ENCODE measurements at places on chromosomes 7 and 10.

DNA sequence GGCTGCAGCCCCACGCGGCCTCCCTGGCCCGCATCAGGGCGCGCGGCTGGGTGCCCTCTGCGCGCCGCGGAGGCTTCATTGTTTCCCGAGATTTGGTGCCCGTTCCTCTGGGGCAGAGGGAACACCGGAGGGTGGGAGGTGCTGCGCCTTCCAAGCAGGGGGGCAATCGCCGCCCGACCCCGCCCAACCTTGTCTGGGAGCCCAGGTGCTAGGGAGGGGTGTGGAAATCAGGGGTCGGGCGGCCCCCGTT, 1.0 kb upstream of the NRP1 start:
- no peak for DNase-seq

- DNase-seq, result no peak
These were observed 155.9 kb downstream of the DIP2C start for GRCh38 chr10:533611-534010.

DNA sequence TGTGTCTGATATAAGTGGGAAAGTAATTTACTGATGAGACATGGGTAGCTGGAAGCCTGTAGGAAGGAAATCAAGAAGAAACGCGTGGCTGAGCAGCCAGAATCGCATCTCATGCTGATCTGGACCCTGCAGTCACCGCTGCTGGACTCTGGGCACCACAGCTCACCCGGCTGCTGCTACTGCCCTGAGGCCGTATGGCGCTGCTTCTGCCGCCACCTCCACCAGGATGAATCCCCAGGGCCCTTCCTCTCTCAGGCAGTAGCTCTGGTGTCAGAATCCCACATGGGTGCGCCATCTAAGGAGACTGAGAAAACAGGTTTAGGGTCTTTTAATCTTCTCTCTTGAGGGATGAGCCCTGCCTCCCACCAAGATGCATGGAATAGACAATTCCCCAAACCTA, 70.3 kb upstream of the AGK start:
- no peak for DNase-seq

- DNase-seq, result no peak
These were observed 61.1 kb upstream of the LRRC18 start for GRCh38 chr10:49000437-49001398.

DNA sequence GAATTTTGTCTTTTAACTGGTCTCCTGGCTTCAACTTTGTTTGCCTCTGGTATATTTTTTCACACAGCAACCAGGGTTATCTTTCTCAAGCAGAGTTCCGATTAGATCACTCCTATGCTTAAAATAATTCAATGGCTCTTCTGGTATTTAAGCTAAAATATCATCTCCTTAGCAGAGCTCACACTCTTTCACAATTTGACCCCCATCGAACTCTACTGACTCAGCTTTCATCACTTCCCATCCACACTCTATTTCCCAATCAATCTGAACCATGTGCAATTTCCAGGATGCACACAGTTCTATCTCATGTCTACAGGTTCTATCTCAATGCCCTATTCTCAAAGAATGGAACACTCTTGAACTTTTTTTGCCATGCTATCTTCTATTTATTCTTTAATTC, 809.5 kb downstream of the GRID1 start:
- no peak for DNase-seq

- no peak for DNase-seq
These were observed 18.1 kb upstream of the NRP1 start for GRCh38 chr10:33352615-33353014.

DNA sequence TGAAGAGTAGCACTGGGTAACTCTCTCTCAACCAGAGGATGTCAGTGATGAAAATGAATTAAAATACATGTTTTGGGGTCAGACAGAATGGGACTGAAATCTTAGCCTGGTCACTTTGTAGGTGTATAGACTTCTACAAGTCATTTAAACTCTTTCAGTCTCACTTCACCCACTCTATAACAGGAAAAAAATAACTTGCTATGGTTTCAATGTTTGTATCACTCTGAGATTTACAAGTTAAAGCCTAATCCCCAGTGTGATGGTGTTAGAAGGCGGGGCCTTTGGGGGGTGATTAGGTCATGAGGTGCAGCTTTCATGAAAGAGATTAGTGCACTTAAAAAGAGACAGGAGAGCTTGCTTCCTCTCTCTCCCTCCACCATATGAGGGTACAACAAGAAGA, 134.8 kb downstream of the INHBA start:
- DNase-seq, result no peak

- DNase-seq, result no peak
These were observed 49.2 kb downstream of the TACR2 start for GRCh38 chr10:69367469-69367868.

DNA sequence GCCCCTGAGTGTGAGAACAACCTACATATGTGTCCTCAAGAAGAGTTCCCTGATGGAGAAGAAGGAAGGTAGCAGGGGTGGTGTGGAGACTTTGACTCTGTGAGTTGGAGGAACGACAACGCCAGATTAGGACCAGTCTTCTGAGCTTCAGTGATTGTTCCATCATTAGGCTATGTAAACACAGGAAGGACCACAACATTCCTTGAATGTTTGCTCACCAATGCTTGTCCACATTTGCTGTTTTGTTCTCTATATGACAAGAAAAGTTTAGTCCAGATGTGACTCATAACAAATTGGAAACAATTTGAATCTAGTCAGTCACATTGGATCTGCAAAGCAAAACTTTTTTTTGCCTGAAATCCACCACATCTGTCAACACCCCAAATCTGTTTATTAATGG, 62.7 kb downstream of the ENTPD1 start:
- no peak for DNase-seq

- DNase-seq, result no peak
These were observed 267.0 kb downstream of the FRMD4A start for GRCh38 chr10:14063531-14064285.

DNA sequence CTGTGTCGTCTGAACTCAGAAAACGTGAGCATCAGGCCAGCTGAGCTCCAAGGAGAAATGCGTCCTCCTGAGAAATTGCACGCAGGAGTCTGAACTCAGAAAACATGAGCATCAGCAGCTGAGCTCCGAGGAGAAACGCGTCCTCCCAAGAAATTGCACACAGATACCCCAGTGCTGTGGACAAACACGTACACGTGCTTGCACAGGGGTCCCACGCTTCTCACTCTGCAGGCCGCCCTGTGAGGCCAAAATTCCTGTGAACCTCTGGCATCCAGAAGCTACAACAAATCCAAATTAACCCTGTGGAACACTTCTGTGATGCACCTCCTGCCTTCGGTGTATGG, 133.8 kb downstream of the WDR37 start:
- DNase-seq, result no peak

GRCh38 chr10:13231808-13232207, 2.4 kb downstream of the UCMA start:
- no peak for DNase-seq

DNA sequence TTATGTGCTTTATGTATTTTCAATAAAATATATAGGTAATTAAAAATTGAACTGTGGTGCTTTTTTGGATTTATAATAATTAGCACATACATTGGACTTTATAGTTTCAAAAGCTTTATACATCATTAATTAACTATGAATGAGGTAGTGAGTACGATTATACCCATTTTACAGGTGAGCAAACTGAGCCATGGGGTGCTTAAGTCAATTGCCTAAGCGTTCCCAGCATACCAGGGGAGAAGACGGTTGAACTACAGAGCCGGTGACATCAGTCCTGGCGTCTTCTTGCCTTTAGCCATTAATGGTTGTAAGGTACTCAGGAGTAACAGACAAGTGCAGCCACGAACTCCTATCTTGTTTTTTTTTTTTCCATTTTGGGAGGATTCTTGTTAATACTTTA, 172.8 kb downstream of the GATA3 start:
- DNase-seq, result no peak

DNA sequence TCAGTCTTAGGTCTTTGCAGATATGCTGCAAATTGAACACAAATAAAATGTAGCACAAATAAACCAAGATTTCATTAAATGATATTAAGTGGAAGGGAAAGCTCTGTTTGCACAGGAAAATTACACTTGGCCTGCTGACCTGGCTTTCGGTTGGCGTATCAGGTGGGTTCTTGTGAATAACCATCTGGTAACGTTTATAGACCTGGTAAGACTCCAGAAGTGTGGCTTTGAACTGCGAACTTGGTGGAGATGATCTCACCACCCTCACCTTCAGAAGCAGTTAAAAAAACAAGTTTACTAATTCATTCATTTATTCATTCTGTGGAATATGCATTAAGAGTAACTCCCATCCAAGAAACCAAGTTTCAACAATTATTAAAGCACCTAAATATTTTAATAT, 28.1 kb downstream of the ATE1 start:
- no peak for DNase-seq

- DNase-seq, result no peak
These were observed 14.0 kb downstream of the KMT2E start for GRCh38 chr7:105028004-105028403.

DNA sequence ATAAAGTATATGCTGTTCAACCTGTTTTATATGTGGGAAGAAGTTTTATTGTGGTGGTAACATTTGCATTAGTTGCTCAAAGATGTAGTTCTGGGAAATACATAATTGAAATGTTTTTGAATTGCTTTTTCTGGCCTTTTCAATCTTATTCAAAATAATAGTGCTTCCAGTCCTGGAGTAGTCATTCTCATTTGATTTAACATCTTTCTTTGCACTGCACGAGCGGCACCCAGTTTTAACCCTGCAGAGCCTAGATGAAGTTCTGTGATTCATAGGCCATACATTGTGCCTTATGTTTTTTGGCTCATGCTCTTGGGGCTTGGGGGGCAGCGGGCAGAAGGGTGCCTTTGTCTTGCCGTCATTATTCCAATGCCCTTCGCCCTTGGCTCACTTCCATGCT, 9.9 kb downstream of the ARID5B start:
- no peak for DNase-seq

DNA sequence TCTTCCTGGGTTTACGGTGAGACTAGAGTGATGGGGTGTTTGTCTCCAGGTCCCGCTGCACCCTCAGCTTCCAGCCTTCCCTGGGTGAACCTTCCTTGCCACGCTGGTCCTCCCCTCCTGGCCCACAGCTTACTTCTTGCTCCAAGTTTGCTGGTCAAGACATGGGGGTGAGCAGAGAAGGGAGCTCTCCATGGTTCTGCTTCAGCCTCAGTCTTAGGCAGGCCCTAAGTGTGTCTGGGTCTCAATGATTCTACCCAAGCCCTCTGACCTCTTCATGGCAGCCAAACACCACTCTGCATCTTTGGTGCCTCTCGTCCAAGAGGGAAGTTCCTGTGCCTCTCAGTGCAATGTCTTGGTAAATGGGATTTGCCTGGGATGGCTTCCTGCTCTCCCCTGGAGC, 356.5 kb upstream of the KLF6 start:
- no peak for DNase-seq

DNA sequence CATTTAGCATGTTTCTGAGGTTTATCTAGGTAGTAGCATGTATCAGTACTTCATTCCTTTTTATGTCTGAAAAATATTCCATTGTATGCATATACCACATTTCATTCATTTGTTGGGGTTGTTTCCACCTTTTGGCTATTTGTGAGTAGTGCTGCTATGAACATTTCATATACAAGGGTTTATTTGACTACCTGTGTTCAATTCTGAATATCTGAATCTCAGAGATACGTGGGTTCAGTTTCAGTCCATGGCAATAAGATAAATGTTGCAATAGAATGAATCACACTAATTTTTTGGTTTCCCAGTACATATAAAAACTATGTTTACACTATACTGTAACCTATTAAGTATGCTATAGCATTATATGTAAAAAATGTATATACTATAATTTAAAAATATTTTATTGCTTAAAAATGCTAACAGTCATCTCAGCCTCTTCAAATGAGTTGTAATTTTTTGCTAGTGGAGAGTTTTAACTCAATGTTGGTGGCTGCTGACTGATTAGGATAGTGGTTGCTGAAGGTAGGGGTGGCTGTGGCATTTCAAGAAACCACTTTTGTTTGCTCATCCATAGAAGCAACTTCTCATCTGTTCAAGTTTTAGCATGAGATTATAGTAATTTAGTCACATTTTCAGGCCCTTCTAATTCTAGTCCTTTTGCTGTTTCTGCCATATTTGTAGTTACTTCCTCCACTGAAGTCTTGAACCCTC, 13.9 kb downstream of the PLEKHA1 start:
- no peak for DNase-seq

DNA sequence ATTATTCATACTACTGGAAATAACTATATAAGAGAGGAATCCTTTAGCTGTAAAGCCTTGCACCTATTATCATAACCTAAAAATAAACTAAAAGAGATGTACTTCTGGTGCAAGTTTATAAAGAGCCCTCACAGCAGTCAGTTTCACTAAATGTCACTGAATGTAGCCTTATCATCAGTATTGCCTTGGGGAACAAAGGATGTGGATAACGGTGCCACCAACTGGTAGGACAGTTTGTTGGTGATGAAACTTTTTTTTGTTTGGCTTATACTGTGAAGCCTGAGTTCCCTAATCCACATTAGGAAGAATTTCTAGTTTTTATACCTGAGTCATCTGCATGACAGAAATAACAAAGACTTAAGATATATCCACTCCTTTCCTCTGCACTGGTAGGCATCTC, 117.9 kb upstream of the COL1A2 start:
- no peak for DNase-seq

- DNase-seq, result no peak
These were observed 156.4 kb upstream of the MDFIC start for GRCh38 chr7:114765331-114766040.

GRCh38 chr7:154469652-154470051, 417.5 kb downstream of the DPP6 start:
- DNase-seq, result no peak

DNA sequence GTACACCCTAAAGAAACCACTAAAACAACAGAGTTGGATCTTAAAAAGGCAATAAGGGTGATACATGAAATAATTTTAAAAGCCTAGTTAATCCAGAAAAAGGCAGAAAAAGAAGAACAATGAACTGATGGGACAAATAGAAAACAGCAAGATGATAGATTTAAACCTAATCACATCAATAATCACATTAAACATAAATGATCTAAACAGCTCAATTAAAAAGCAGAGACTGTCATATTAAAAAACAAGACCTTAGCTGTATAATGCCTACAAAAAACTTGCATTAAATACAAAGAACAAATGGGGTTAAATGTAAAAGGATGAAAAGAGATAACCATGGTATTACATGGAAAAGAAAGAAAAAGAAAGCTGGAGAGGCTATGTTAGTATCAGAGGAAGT, 96.2 kb downstream of the RTKN2 start:
- DNase-seq, result no peak

- no peak for DNase-seq
These were observed 494.8 kb downstream of the PARD3 start for GRCh38 chr10:34320265-34320664.

DNA sequence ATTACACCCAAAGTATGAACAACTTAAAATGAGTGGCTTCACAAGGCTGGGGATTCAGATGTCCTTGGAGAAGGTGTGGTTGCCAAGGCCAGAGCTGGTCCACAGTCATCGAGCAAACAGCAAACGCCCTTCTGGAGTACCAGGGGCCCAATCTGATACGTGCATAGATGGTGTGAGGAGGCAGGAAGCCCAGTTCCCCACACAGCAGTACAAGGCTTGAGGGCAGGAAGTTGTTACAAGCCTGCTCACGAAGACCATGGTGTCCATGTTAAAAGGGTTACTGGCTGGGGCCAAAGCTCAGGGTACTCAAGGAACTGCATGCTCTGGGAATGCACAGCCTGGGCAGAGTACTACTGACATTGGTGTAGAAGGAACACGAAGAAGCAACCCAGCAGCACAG, 4.6 kb upstream of the ANKRD26 start:
- DNase-seq, result no peak

GRCh38 chr10:123726836-123727235, 60.7 kb downstream of the GPR26 start:
- no peak for DNase-seq
